ENCODE measurements at places on chromosomes 6 and 20. TPM values are rescaled to one million over a fixed set of nuclear protein-coding genes. Genes with fewer than 3 reads are reported as not detected.

DNA sequence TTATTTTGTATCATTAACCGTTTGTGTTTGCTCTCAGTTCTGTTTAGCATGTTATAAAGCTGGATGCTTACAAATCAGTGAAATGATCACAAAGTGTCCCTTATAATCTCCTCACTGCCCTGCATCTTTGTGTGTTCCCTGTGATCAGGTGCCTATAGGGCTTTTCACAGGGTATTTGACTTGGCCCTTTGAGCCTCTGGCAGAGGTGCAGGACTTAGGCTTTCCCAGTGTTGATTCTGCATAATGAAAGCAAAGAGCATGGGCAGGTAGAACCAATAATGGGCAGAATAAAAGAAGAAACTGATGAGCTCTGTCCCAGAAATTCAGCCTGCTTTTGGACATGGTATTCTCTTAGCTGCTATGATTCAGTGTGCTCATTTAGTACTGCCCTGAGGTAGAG, 16.9 kb upstream of the PBOV1 start:
- no peak for DNase-seq

DNA sequence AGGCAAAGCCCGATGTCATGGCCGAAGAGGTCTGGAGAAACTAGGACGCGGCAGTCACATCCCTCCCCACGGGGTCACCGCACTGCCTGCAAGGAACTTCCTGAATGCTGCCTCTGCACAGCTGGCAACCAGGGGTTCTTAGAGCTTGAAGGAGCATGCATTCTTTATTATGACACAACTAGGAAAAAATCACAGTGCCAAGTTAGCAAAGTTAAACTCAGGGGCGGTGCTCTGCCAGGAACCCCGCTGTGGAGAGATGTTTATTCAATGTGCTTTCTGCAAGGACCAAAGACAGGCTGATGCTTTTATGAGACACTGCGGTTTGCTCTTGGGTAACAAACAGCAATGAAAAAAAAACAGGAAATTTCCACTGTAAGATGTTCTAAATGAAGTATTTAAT, 287.3 kb upstream of the FOXQ1 start:
- peak; percentile 59 for DNase-seq

DNA sequence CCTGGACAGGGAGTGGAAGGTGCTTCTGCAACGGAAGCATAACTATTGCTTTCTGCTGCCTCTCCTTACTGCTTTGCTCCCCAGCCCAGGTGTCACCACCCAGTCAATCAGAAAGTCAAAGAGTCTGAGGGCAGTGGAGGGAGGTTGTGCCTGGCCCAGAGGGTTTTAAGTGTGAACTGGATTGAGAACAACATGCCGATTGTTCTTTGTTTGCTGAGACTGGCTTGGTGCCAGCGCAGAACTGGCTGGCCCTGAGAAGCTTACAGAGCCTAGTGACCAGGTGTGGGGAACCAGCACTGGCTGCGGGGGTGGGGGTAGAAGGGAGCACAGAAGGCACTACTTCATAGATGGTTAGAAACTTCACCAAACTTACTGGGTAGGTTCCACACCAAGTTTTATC, 31.1 kb upstream of the ENPP4 start:
- no peak for DNase-seq

GRCh38 chr20:34110025-34110744, 1.9 kb downstream of the EIF2S2 start:
- no peak for DNase-seq

DNA sequence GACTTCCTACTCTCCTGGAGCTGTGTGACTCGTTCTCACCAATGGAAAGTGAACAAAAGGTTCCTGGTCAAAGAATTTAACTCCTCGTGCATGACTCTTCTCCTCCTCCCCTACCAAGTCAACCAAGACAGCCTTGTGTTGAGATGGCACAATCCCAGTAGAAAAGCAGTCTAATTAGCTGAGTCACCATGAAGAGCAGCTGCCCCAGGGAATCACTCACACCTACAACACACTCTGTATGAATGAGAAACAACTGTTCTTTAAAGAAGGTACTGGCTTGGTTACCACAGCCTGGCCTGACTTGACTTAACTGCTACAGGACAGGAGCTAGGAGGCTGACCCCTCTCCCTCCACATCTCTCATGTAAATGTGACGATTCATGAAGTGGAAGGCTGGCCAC, 2.9 kb upstream of the HLA-DOB start:
- peak; percentile 98 for DNase-seq

DNA sequence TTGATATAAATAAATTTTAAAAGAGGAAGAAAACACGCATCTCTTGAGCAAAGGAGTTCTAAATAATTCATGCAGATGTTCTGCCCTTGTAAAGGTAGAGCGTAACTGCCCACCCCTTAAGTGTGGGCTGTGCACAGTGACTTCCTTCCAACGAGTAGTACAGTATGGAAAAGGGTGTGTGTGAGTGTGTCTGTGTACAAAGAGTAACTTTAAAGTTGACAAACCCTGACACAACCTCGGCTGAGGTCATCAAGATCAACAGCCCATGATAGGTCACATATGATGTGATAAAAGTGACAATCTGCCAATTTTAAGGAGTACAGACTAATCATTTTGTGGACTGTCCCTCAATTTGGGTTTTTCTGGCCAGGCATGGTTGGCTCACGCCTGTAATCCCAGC, 225.7 kb downstream of the ATXN1 start:
- DNase-seq: no peak

DNA sequence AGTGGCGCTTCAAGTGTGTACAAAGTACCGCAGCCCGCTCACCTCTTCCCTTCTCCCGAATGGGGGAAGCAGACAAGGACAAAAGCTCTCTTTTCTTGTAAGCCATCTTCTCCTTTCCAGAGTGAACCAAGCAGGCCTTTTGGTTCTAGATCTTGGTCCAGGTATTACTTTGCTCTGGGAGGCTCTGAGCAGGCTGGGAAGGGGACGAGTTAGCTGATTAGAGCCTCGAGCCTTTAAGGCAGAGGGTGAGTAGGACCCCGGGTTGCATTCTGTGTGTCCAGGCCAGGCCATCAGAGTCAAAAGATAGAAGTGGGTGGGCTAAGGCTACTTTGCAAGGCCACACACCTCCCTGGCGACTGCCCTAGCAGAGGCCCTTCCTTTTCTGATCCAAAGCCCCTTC, 57.6 kb downstream of the GTF2H5 start:
- DNase-seq: no peak

- DNase-seq: no peak
These were observed 209.6 kb downstream of the TFAP2B start for GRCh38 chr6:51028276-51028675.

DNA sequence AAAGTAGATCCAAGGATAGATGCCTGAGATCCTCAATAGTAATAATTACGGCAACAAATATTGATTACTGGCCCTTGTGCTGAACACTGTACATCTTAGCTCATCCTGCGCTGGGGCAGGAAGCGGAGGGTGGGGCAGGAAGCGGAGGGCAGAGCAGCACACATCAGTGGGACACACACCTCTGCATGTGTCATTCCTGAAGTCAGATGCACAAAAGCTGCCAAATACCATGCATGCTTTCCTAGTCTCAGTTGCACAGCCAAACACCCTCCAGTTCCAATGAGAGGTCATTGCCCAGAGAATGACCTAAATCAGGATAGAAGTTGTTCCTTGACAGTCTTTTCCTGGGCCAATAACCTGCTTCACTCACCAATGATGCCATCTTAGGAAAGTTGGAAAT, 74.4 kb upstream of the FOXC1 start:
- no peak for DNase-seq

DNA sequence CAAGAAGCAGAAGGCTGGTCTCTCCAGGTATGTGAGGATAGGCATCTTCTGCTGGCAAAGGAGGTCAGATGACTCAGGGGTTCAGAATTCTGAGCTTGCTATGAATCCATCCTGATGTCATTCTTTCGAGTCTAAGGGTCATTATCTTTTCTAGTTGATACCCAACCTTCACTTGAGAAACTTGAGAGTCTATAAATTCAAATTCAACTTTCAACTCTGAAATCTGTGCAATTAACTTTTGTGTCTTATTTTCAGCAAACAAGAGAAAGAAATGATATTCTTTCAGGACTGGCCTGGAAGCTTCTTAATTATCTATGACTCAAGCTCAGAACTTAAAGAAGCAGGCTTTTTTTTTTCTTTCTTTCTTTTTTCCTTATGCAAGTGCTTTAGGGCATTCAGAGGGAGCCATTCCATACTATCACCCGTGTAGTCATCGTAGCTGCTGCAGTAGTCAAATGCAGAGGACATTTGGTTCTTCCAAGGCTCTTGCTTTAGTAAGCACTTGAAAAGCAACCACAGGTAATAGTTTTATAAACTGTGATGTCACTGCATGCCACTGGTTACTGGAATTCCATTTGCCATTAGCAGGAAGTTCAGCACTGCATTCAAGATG, 93.0 kb downstream of the ADTRP start:
- peak; percentile 88 for DNase-seq

- DNase-seq: no peak
These were observed 261.6 kb downstream of the GMDS start for GRCh38 chr6:1983850-1984249.

GRCh38 chr6:43170417-43170930, 595 bp upstream of the SRF start:
- no peak for DNase-seq

- DNase-seq: no peak
These were observed 5.6 kb upstream of the C6orf132 start for GRCh38 chr6:42148058-42148457.

- no peak for DNase-seq
These were observed 560.5 kb downstream of the BCKDHB start for GRCh38 chr6:80667006-80667405.

DNA sequence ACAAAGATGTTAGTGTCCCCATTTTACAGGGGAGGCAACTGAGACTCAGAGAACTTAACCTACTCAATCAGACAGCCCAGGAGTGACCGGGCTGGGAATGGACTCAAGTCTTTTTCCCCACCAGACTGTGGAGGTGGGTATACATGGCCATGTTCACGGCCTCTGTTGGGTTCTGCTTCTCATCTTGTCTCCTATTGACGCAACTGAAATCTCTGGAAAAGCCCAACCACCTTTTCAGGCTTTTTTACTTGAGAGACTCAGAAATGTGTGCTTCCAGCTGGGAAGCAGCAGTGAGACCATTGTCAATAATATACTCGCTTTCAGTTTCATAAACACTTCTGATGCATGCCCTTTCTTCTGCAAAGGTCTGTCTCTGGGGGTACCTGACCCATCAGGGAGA, 70.7 kb downstream of the SOBP start:
- DNase-seq: no peak

GRCh38 chr6:1405221-1405620, 15.8 kb downstream of the FOXF2 start:
- no peak for DNase-seq

- no peak for DNase-seq
These were observed 76.4 kb downstream of the PHACTR2 start for GRCh38 chr6:143754204-143754603.

DNA sequence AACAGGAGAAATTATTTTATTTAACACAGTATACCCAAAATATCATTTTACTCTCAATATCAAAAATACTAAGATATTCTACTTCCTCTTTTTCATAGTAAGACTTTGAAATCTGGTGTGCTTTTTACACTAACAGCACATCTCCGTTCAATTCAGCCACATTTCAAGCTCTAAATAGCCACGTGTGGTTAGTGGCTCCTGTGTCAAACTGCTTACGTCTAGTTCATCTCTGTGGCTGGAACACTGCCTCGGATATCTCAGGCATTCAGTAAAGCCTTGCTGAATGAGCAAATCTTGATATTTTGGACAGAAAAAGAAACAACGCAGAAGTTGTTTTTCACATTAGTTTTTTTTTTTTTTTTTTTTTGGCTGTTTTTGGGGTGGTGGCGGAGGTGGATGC, 136.1 kb downstream of the EYA4 start:
- no peak for DNase-seq

- DNase-seq: no peak
These were observed 38.7 kb downstream of the GTF2H5 start for GRCh38 chr6:158206740-158207421.

- DNase-seq: no peak
These were observed 38.4 kb downstream of the RREB1 start for GRCh38 chr6:7145885-7146828.

DNA sequence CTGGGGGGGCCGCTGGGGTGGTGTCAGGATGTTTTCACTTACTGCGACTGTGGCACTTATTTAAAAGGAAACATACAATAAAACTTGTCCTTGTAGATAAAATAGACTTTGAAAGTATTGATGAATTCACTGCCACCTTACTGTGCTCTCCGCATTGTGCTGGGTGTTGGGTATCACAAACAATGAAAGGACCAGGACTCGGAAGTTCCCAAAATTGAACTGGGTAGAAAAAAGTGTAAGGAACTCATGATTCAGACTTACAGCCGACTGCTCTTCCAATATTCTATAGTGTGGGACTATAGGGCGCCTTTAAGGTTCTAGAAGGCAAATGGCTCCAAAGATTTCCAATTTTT, 32.1 kb upstream of the ID4 start:
- DNase-seq: no peak

DNA sequence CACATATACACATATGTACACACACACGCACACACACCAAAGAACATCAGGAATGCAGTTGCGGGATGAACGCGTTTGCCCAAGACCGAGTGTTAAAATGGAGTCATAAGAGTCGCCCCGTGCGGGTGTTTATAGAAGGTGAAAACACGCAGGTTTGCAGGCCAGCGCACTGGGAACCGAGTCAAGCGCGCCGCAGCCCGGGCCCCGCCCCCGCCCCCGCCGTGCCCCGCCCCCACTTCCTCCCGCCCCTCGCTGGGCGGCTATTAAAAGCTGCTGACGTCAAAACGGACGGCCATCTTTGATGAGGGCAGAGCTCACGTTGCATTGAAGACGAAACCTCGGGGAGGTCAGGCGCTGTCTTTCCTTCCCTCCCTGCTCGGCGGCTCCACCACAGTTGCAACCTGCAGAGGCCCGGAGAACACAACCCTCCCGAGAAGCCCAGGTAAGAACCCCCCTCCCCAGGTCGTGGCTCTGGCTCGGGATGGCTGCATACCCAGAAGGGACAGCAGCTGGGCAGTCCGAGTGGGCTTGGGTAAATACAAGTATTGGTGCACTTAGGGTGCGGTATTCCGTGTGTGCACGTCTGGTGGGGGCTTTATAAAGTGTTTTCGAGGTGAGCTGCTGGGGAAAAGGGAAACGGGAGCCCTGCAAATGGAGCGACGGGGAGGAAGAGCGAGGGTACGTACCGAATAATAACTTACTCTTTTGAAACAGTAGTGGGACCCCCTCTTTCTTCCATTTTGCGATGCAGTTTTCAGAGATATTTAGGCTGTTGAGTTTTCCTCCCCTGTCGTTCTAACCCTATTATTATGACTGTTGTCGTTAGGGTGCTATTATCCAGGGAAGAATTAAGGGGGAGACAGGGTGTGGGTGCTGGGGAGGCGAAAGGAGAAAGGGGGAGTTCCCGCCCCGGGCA, at the start of gene SNAP25:
TSS of gene SNAP25 (plus strand) at position 295 of the 916 bp plus-strand sequence. CDS start 56,662 bp downstream, outside the sequence.
- DNase-seq: no peak

Gene SRMS
- not detected for total RNA-seq

Gene KIFC1
- total RNA-seq: 117 TPM

Gene C20orf144
- not detected for total RNA-seq

Gene ZKSCAN8
- total RNA-seq: 5.0 TPM

Gene GPX5
- total RNA-seq: not detected

Gene NRSN1
- total RNA-seq: not detected

Gene CCN6
- 1.4 TPM for total RNA-seq

Gene SLC24A3
- total RNA-seq: not detected

Gene TMEM14A
- 61.6 TPM for total RNA-seq
